ENCODE measurements at places on chromosomes 4 and X. TPM values are rescaled to one million over a fixed set of nuclear protein-coding genes. Genes with fewer than 3 reads are reported as not detected.

SOX3 gene
- not detected for total RNA-seq

TEX13D gene
- total RNA-seq: 2.0 TPM

- H3K36me3 ChIP-seq: no peaks in the 10 kb centered on the region
- no peaks in the 10 kb centered on the region for H3K27me3 ChIP-seq
Observed at GRCh38 chrX:142036116-142036515, 132.4 kb downstream of the MAGEC1 start.

DNA sequence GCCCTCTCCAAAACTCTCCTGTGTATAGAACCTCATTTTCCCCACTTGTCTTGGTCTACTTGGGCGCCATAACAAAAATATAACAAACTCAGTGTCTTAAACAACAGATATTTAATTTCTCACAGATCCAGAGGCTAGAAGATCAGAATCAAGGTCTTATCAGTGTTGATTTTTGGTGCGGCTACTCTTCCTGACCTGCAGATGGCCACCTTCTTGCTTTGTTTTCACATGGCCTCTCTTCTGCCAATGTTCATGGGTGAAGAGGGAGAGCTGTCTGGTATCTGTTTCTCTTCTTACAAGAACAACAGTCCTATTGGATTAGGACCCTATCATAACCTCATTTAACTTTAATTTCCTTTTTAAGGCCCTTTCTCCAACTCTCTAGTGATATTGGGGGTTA lies 177.3 kb downstream of the PABPC4L start:
- no peaks in the 10 kb centered on the region for H3K27me3 ChIP-seq
- H3K4me1 ChIP-seq: no peaks in the 10 kb centered on the region
- H3K4me3 ChIP-seq: no peak overlapping the region

DNA sequence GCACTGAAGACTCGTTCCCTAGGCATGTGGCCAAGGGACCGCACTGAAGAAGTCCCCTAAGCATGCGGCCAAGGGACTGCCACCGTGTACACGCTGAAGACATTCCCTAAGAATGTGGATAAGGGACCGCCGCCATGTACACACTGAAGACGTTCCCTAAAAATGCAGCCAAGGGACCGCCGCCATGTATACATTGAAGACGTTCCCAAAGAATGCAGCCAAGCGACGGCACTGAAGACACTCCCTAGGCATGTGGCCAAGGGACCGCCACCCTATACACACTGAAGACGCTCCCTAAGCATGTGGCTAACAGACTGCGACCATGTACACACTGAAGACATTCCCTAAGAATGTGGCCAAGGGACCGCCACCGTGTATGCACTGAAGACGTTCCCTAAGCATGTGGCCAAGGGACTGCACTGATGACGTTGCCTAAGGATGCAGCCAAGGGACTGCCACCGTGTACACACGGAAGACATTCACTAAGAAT lies 31.5 kb downstream of the DHRSX start:
- no peaks in the 10 kb centered on the region for H3K4me1 ChIP-seq
- no peak overlapping the region for H3K4me3 ChIP-seq
- no peaks in the 10 kb centered on the region for H3K36me3 ChIP-seq

- H3K4me1 ChIP-seq: no peaks in the 10 kb centered on the region
- no peak overlapping the region for H3K27ac ChIP-seq
- H3K4me3 ChIP-seq: no peak overlapping the region
Observed at GRCh38 chr4:79249881-79250503, 75.9 kb downstream of the NAA11 start.

DNA sequence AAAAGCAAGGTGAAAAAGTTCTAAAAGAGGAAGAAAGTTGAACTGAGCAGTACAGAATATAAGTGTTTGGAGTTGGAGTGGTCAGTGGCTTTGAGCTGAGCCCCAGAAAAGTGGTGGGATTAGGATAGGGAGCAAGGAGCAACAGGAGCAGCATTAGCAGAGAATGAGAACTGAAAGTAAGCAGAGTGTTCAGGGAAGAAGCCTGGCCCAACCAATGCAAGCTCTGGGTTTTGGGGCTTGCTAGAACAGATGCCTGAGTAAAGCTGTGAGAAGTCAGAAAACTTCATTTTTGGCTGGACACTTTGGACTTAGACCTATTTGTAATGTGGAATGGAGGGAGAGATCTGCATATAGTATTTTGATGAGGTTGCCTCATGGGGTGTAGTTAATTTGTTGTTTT lies 17.8 kb downstream of the JADE1 start:
- H3K36me3 ChIP-seq: peaks cover 40% of the 10 kb centered on the region
- H3K27ac ChIP-seq: peak overlapping the region; percentile 17
- no peak overlapping the region for H3K4me3 ChIP-seq
- H3K27me3 ChIP-seq: no peaks in the 10 kb centered on the region
- DNase-seq: no peak
- H3K4me1 ChIP-seq: peaks cover 82% of the 10 kb centered on the region

Measured in Karpas-422 (cell line).